ENCODE measurements at places on chromosomes 1 and 21. TPM values are rescaled to one million over a fixed set of nuclear protein-coding genes. Genes with fewer than 3 reads are reported as not detected.

GRCh38 chr21:26925122-26925521 is 41.8 kb downstream of the ADAMTS5 start:
- no peaks in the 10 kb centered on the region for H3K4me1 ChIP-seq
- H3K36me3 ChIP-seq, result no peaks in the 10 kb centered on the region
- no peak for DNase-seq
- H3K27me3 ChIP-seq, result no peaks in the 10 kb centered on the region

- H3K4me1 ChIP-seq, result peaks cover 12% of the 10 kb centered on the region
- no peaks in the 10 kb centered on the region for H3K36me3 ChIP-seq
- peaks cover 3% of the 10 kb centered on the region for H3K27me3 ChIP-seq
- H3K27ac ChIP-seq, result no peak overlapping the region
- DNase-seq, result no peak
Measured at GRCh38 chr1:109786112-109786480, 22.4 kb upstream of the EPS8L3 start.

- H3K27ac ChIP-seq, result no peak within 1 kb of the TSS
- DNase-seq, result no peak
- H3K4me1 ChIP-seq, result peaks cover 12% of the 10 kb centered on the region
- peaks cover 27% of the 10 kb centered on the region for H3K27me3 ChIP-seq
Measured at GRCh38 chr1:161020509-161021164, at the start of gene F11R. TSS of gene F11R (minus strand) at chr1:161021152. CDS start at chr1:161021073, 79 bp downstream.

- H3K4me3 ChIP-seq, result no peak overlapping the region
- H3K27ac ChIP-seq, result no peak overlapping the region
- DNase-seq, result no peak
- no peaks in the 10 kb centered on the region for H3K27me3 ChIP-seq
Measured at GRCh38 chr1:53721088-53721487, 17.9 kb downstream of the GLIS1 start.

- no peak for DNase-seq
- H3K27me3 ChIP-seq, result no peaks in the 10 kb centered on the region
- no peak overlapping the region for H3K4me3 ChIP-seq
- H3K27ac ChIP-seq, result no peak overlapping the region
- no peaks in the 10 kb centered on the region for H3K36me3 ChIP-seq
Measured at GRCh38 chr1:75342786-75343185, 208.6 kb downstream of the LHX8 start.

DNA sequence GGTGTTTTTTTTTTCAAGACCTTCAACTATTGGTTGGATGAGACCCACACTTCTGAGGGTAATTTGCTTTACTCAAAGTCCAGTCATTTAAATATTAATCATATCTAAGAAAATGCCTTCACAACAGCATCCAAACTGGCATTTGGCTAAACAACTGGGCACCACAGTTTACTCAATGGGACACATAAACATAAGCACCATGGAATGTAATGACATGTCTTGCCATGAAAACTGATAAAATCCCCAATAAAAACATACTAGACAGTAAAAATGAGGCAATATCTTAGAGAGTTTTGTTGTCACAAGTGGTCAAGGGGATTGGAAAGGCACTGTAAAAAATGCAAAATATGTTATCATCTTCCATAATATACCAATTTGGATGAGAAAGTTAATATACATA is 838.8 kb upstream of the ADAMTS5 start:
- no peak overlapping the region for H3K4me3 ChIP-seq
- no peak overlapping the region for H3K27ac ChIP-seq
- no peaks in the 10 kb centered on the region for H3K36me3 ChIP-seq
- no peak for DNase-seq
- no peaks in the 10 kb centered on the region for H3K27me3 ChIP-seq

DNA sequence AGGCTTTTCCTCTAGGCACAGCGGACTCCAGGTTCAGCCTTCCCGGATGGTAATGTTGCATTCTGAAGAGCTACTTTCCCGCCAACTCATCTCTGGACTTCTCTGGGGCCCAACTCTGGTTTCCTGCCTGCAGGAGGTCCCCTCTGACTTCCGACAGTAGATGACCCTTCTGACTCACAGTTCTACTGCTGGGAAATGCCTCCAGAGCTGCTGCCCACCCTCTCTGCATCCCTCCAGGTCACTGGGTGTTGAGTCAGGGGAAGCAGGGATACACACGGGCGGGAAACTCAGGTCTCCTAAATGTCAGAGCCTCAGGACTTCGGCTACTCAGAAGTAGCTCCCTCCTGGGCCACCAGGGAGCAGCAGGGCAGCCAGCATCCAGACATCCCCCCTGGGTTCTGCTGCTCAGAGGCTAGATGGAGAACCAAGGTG is 2.1 kb upstream of the KIF21B start:
- no peak overlapping the region for H3K4me3 ChIP-seq
- peaks cover 18% of the 10 kb centered on the region for H3K4me1 ChIP-seq
- H3K36me3 ChIP-seq, result no peaks in the 10 kb centered on the region
- H3K27ac ChIP-seq, result no peak overlapping the region

The TMEM82 gene
- not detected for total RNA-seq

The LCE2B gene
- total RNA-seq, result not detected

DNA sequence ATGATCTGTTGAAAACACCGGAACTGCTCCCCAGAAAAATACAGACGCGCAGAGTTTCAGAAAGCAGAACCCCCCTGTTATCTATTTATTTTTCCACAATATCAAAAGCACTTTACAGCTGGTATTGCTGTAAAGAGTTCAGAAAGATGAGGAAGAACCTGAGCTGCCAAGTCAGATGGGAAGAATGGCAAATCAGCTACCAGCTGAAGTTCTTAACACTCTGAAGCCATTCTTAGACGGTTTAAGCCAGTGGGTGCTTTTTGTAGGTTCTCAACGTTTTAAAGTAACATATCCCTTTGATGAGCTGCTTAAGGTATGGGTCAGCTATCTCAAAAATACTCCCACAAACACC is 714 bp upstream of the AKIRIN1 start:
- H3K27me3 ChIP-seq, result no peaks in the 10 kb centered on the region
- DNase-seq, result peak; percentile 5
- peaks cover 46% of the 10 kb centered on the region for H3K4me1 ChIP-seq
- H3K27ac ChIP-seq, result peak overlapping the region; percentile 76
- H3K36me3 ChIP-seq, result peaks cover 10% of the 10 kb centered on the region
- H3K4me3 ChIP-seq, result peak overlapping the region; percentile 63

DNA sequence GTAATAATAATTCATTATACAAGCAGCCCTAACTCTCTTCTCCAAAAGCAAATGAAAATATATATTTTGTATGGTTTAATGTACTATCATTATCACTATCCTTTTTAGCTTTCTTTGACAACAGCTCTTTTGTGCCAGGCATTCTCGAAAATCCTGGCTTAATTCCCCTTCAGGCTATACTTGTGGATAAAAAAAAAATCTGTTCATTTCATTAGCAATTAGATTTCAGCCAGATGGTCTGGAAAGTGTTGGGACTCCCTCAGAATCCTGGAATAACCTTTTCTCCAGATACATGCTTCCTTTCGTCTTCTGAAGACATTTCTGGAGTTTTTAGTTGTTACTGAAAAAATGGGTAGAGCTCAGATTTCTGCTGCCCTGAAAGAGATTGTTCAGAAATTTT is 83.4 kb upstream of the PLPPR4 start:
- no peaks in the 10 kb centered on the region for H3K27me3 ChIP-seq
- no peak overlapping the region for H3K27ac ChIP-seq
- H3K36me3 ChIP-seq, result no peaks in the 10 kb centered on the region
- H3K4me3 ChIP-seq, result no peak overlapping the region
- H3K4me1 ChIP-seq, result no peaks in the 10 kb centered on the region

The WDR26 gene
- 113 TPM for total RNA-seq
